ENCODE measurements at places on chromosomes 6 and 20.

- DNase-seq = no peak
These were observed 392.4 kb downstream of the BMP2 start for GRCh38 chr20:7159903-7160302.

GRCh38 chr6:11209906-11210305, 22.6 kb downstream of the NEDD9 start:
- no peak for DNase-seq

GRCh38 chr6:150712505-150713252, 113.0 kb downstream of the PLEKHG1 start:
- no peak for DNase-seq

GRCh38 chr20:47574616-47575364, 73.1 kb downstream of the NCOA3 start:
- peak; percentile 88 for DNase-seq

DNA sequence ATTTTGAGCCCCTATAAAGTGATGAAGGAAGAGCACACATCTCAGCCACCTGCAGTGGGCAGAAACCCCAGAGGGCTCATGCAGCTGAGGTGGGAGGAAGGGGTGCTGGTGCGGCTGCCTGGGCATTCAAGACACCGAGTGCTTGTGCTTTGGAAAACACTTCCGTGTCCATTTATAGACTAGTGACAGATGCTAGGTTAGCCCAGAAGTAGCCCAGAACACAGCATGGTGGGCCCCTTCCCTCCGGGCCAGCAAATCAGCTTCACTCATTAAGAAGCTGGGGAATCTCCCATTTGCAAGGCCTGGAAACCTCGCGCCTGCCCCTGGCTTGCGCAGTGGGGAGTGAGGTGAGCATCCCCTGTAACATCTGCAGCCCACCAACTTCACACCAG, 12.9 kb downstream of the BEND3 start:
- peak; percentile 27 for DNase-seq

GRCh38 chr6:64522859-64523258, 887.3 kb downstream of the PHF3 start:
- DNase-seq = no peak

- DNase-seq = peak; percentile 37
These were observed 490 bp downstream of the JAG1 start for GRCh38 chr20:10673176-10673841.

- DNase-seq = peak; percentile 25
These were observed 94.3 kb downstream of the JPH2 start for GRCh38 chr20:44092551-44093248.

- no peak for DNase-seq
These were observed 70.3 kb downstream of the SYNJ2 start for GRCh38 chr6:158051968-158052367.

- no peak for DNase-seq
These were observed 43.2 kb downstream of the NCOA3 start for GRCh38 chr20:47544852-47545251.

DNA sequence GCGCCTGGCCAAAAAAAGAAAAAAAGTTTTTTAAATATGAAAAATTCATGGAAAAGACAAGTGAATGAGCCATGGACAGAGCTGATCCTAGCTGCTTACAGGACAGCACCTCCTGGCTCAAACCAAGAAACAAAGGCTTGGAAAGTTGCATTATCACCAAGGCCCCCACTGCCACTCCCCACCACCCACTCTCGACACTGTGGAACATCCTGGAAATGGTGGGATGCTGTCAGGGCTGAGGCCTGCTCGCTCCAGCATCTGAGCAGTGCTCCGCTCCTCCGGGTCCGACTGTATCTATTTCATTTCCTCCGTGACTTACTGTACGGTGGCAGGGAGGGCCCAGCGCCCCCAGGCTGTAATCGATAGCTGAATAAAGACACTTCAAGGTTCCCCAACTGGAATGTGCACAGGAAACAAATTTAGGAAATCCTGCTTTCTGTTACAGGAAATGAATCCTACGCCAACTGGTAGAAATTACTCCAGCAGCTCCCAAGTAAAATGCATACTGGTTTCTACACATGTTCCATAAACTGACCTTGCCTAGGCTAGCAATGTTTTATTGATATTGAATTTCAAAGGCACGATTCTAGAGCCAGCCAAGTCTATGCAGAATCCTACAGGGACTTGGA, 109.5 kb upstream of the NFATC2 start:
- DNase-seq = no peak

- no peak for DNase-seq
These were observed 210.4 kb upstream of the PHACTR1 start for GRCh38 chr6:12506159-12506558.

GRCh38 chr20:53929974-53930650, 140.3 kb downstream of the BCAS1 start:
- no peak for DNase-seq

GRCh38 chr6:97917369-97917768, 634.4 kb upstream of the MMS22L start:
- DNase-seq = no peak

DNA sequence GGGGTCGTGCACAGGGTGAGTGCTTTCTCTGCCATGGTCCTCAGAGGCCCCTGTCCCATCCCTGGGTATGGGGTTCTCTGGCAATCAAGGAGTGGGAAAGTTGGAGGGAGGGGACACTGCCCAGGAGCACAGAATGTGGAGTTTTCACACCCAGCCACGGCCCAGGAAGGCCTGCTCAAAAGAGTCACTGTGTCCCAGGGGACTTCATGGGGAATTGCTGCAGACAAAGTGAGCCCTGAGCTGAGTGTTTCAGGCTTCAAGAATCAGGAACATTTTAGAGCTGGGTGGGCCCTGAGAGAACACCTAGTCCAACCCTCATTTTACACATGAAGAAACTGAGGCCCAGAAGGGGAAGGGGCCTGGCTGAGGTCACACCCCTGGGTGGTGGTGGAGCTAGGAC, 5.7 kb downstream of the MAPK13 start:
- DNase-seq = no peak

GRCh38 chr6:47672816-47673215, 25.6 kb upstream of the ADGRF4 start:
- DNase-seq = no peak

All from DMS153 (cell line).